SJCRH30 (cell line): ENCODE measurements at places on chromosomes 1 and 21. TPM values are rescaled to one million over a fixed set of nuclear protein-coding genes. Genes with fewer than 3 reads are reported as not detected.

AMY2A gene
- not detected in 2 replicates for total RNA-seq

FRRS1 gene
- 11.8 and 12.2 TPM in 2 replicates for total RNA-seq

IQGAP3 gene
- total RNA-seq, result 16.8 and 21.3 TPM in 2 replicates

SPRR2F gene
- total RNA-seq, result not detected in 2 replicates

AMY1A gene
- total RNA-seq, result not detected in 2 replicates

DNA sequence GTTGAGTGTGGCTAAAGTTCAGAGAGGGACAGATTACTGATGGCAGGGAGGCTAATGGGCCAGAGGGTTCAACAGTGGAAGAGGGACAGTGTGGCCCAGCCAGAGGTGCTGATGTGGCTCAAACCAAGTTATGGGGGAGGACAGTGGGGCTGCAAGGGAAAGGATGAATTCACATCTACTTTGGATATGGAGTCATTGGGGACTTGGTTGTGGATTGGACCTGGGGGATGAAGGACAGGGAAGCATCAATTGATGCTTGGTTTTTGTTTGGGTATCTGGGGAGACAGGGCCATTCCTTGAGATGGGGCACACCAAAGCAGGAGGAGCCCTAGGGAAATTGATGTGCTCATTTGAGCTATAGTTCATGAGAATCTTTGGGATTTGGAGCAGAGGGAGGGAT lies 23.3 kb downstream of the FOXO6 start:
- H3K4me1 ChIP-seq, result peaks cover 31% of the 10 kb centered on the region
- no peak overlapping the region for H3K27ac ChIP-seq
- H3K4me3 ChIP-seq, result no peak overlapping the region
- DNase-seq, result no peak
- H3K36me3 ChIP-seq, result peaks cover 7% of the 10 kb centered on the region
- no peaks in the 10 kb centered on the region for H3K27me3 ChIP-seq

- H3K36me3 ChIP-seq, result peaks cover 6% of the 10 kb centered on the region; the same call in 1 of the 2 replicates
- H3K27ac ChIP-seq, result no peak overlapping the region
- DNase-seq, result no peak
- no peaks in the 10 kb centered on the region for H3K27me3 ChIP-seq
- peaks cover 18% of the 10 kb centered on the region for H3K4me1 ChIP-seq
- no peak overlapping the region for H3K4me3 ChIP-seq
Observed at GRCh38 chr1:83994111-83994510, 4.8 kb downstream of the TTLL7 start.

DNA sequence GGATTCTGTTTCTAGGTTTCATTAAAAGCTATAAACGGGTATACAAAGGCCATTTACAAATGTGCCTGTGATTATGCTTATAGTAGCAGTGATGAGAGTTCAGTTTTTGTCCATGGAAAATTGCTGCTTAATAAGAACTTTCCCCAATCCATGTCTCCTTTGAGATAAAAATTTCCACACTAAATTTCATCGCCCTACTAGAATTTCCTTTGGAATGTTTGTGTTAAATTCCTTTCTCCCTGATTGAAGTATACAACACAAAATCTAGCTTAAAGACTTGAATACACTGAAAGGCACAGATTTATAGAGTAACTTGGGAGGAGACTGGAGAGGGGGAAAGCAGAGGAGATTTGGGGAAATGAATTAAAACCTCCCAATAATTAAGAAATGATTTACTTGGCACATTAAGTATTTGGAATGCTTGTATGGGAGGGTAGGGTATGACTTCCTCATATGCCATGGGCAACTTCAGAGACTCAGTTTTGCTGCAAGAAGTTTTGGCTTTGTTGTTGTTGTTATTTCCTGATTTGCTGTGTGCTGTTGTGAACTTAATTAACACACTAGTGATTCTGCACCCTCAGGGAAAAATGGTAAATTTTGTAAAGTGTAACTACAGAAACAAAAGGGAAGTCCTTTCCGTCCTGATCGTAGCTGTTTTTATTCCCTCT lies 157.6 kb upstream of the LMO4 start:
- no peak for DNase-seq
- no peak overlapping the region for H3K4me3 ChIP-seq
- H3K4me1 ChIP-seq, result peaks cover 59% of the 10 kb centered on the region
- H3K27me3 ChIP-seq, result no peaks in the 10 kb centered on the region
- H3K36me3 ChIP-seq, result no peaks in the 10 kb centered on the region

GRCh38 chr1:114262337-114262736 lies 108.7 kb upstream of the SYT6 start:
- DNase-seq, result no peak
- no peak overlapping the region for H3K27ac ChIP-seq
- H3K4me3 ChIP-seq, result no peak overlapping the region
- no peaks in the 10 kb centered on the region for H3K27me3 ChIP-seq
- H3K4me1 ChIP-seq, result peaks cover 10% of the 10 kb centered on the region

GRCh38 chr1:98351561-98351960 lies 310.0 kb upstream of the SNX7 start:
- no peaks in the 10 kb centered on the region for H3K36me3 ChIP-seq
- DNase-seq, result no peak
- H3K4me1 ChIP-seq, result no peaks in the 10 kb centered on the region; the same call in 1 of the 2 replicates

DNA sequence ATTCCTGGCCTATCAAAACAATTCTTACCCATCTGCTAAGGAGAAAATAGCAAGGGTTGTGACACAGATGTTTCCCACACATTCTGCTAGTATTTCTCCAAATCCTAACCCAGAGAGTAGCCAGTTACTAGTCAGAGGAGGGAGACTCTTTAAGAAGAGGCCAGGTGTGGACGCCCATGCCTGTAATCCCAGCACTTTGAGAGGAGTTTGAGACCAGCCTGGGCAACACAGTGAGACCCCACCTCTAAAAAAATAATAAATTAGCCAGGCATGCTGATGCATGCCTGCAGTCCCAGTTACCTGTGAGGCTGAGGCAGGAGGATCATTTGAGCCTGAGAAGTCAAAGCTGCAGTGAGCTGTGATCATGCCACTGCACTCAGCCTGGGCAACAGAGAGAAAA lies 28.6 kb downstream of the NVL start:
- H3K4me3 ChIP-seq, result no peak overlapping the region
- peaks cover 5% of the 10 kb centered on the region; the same call in 1 of the 2 replicates for H3K4me1 ChIP-seq
- no peak overlapping the region for H3K27ac ChIP-seq
- no peaks in the 10 kb centered on the region for H3K27me3 ChIP-seq

- no peaks in the 10 kb centered on the region for H3K36me3 ChIP-seq
- H3K4me3 ChIP-seq, result no peak overlapping the region
- no peak for DNase-seq
- H3K27ac ChIP-seq, result no peak overlapping the region
- no peaks in the 10 kb centered on the region for H3K27me3 ChIP-seq
- H3K4me1 ChIP-seq, result no peaks in the 10 kb centered on the region
Observed at GRCh38 chr1:247653040-247653439, 26.5 kb downstream of the OR13G1 start.

GRCh38 chr1:200334661-200335256 lies 75.1 kb downstream of the ZNF281 start:
- H3K4me3 ChIP-seq, result no peak overlapping the region
- H3K27me3 ChIP-seq, result no peaks in the 10 kb centered on the region
- no peaks in the 10 kb centered on the region for H3K36me3 ChIP-seq

- peak overlapping the region; percentile 21 for H3K4me3 ChIP-seq
- peak overlapping the region; percentile 21; the same call in 1 of the 2 replicates for H3K27ac ChIP-seq
- no peaks in the 10 kb centered on the region; the same call in 1 of the 2 replicates for H3K4me1 ChIP-seq
- H3K27me3 ChIP-seq, result no peaks in the 10 kb centered on the region
Observed at GRCh38 chr21:45950740-45951515, 30.6 kb upstream of the COL6A1 start.

DNA sequence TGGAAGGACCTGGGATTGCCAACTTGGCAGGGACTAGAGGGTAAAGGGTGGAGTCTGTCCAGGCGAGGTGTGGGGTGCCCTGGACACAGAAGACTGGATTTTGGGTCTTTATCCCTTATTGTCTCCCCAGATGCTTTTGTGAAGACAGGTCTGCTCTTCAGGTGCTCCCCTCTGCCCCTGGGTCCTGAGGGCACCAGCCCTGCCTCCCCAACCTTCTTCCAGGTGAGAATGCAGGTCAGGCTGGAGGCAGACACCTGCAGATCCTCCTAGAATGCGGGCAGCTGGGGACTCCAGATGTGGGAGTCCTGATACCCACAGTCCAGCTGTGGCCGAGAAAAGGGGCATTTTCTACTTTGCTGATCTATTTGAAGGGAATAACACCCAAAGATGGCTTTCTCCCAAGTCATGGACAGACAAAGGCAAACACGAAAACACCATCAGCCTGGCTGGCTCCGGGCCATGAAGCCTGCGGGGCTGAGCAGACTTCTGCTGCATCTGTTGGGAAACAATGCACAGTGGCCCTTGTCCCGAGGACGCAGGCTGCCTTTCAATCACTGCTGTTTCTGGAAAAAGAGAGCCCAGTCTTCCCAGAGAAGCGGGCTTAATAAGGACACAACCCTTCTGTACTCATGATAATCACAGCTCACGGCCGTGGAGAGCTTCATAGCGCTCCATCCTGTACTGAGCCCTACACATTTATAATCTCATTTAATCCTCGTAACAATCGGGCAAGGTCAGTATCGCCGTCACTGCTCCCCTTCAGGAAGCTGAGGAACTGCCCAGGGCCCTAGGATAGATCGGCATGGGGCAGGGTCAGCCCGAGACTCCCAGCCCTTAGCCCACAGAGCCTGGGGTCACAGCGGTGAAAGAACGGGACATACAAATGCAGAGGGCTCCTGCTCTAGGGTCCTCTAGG lies 62.0 kb upstream of the ABCG1 start:
- no peaks in the 10 kb centered on the region for H3K36me3 ChIP-seq
- no peaks in the 10 kb centered on the region for H3K27me3 ChIP-seq
- peak overlapping the region; percentile 54 for H3K27ac ChIP-seq
- DNase-seq, result peak; percentile 91
- H3K4me3 ChIP-seq, result peak overlapping the region; percentile 14
